ENCODE measurements at places on chromosomes 13 and 19.

GRCh38 chr13:48009284-48009683 lies 8.2 kb upstream of the SUCLA2 start:
- no peak for DNase-seq

DNA sequence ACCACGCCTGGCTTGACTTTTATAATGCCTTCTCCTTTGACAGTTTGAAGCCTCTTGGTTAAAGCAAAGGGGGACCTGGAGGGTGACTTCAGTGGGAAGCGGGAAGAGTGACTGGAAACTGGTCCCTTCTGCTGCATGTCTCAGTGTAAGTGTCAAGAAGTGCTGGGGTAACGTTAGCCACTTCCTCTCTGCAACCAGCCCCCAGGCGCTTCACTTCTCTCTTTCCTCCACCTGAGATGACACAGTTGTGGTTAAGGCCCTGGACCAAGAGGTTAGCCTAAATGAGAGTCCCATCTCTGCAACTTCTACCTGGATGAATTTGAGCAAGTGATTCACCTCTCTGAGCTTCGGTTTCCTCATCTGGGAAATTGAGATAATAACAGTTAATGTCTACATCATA lies 16.3 kb downstream of the LEUTX start:
- DNase-seq, result peak; percentile 12

GRCh38 chr19:1822210-1822609 lies 10.1 kb upstream of the ATP8B3 start:
- DNase-seq, result no peak

- no peak for DNase-seq
These were observed 1.4 kb downstream of the ING1 start for GRCh38 chr13:110714797-110715394.

- no peak for DNase-seq
These were observed 9.3 kb downstream of the HOOK2 start for GRCh38 chr19:12766051-12766521.
